ENCODE measurements at places on chromosomes 1 and 21.

DNA sequence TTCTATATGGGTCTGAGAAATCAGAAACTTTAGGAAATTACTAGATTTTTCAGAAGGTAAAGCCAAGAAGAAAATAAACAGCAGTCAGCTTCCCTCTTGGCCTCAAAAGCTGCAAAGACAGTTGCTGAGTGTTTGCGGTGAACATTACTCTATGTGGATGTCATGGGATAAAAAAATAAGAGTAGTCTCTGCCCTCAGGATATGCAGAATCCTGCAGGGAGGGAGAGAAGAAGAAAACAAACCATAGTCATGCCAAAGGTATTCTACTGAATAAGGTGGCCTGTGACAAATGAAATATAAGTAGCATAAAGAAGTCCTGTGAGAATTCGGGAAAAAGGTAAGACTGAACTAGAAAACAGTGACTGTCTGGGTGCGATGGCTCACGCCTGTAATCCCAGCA lies 19.0 kb downstream of the YARS1 start:
- no peak for DNase-seq

- peak; percentile 79 for DNase-seq
These were observed 111.7 kb upstream of the IRF2BP2 start for GRCh38 chr1:234721476-234722269.

DNA sequence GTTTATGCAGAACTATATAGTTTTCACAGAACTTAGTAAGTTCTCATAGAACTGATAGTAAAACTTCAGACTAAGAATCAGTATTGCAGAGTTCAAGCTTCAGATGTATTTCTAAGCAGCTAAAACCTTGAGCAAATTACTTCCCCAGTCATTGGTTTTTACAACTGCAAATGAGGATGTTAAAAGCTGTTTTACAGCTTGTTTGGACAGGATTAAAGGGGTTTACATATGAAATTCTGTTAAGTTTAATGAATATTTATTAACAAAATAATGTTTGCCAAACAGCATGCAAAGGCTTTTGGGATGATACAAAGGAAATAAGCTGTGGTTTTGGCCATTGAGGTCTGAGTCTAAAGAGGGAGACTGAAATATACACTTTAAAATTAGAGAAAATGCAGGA lies 39.1 kb downstream of the CRB1 start:
- DNase-seq = no peak

DNA sequence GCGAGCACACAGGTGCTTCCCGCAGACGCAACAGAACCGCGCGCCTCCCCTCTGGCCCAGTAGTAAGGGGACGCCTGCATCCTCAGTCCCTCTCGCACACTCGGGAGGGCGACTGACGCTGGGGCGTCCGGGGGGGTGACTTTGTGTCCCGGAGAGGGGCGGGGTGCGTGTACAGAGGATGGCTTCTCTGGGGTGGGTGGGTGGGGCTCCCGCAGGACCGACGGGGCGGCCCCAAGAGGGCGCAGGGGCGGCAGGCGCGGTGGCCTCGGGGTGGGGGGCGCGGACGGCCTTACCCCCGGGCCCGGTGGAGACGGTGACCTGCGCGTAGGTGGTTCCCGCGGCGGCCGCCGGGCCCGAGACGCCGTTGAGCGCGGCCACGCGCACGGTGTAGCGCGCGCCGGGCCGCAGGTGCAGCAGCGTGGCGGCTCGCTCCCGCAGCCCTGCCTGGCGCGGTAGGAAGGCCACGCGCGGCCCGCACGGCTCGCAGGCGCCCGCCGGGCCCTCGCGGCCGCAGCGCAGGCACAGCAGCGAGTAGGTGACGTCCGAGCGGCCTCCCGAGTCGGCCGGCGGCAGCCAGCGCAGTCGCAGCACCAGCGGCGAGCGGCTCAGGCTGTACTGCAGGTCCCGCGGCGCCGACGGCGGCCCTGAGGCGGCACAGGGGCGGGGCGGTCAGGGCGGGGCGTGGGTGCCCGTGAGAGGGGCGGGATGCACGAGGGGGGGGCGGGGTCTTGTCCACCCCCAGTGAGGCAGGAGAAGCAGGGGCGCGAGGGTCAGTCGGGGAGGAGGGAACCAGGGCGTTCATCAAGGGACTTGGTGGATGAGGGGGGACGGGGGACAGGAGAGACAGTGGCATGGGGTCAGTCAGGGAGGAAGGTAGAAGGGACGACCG lies 12.1 kb downstream of the EPHA10 start:
- no peak for DNase-seq

DNA sequence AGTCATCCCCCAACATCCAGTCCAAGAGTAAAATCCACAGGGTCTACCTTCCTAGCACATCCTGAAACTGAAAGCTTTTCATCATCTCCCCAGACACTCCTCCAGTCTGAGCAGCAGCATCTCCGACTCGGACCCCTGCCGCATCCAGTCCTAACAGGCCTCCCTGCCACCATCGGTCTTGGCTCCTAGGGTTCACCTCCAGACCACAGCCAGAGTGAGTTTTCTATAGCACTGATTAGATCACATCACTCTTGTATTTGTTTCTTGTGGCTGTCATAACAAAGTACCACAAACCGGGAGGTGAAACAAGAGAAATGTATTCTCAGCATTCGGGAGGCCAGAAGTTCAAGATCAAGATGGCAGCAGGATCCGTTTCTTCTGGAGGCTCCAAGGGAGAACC lies 187.8 kb downstream of the TOMM20 start:
- no peak for DNase-seq

DNA sequence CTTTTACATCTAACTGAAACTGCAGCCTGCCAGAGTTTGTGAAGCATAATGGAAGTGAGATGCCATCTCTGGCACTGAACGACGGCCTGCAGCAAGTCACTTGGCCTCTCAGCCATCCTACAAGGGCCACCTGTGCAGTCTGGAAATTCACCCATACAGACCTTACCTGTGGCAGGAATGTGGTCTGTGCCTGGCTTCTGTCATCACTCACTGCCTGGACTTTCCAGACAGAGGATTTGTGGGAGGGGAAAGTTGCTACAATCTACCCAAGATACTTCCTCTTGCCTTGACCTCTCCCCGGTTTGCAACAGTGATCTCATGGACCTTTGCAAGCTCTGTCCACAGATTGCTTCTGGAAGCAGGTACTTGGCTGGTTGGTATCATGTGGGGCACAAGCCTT lies 58.4 kb upstream of the ATP1B1 start:
- DNase-seq = no peak

DNA sequence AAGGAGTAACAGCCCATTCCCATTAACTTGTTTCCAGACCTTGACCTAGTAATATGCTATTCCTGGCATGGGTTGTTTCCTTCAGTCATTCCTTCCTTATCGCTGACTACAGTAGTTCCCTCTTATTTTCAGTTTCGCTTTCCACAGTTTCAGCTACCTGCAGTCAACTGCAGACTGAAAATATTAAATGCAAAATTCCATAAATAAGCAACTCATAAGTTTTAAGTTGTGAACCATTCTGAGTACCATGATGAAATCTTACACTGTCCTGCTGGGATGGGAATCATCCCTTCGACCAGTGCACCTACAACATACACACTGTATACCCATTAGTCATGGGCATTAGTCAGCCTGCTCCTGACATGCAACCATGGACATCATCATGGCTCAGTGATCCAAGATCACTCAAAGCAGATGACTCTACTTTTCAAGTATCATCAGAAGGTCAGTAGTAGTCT lies 66.7 kb downstream of the CCDC30 start:
- DNase-seq = peak; percentile 35

- DNase-seq = no peak
These were observed 20.4 kb upstream of the FMOD start for GRCh38 chr1:203371288-203371687.

DNA sequence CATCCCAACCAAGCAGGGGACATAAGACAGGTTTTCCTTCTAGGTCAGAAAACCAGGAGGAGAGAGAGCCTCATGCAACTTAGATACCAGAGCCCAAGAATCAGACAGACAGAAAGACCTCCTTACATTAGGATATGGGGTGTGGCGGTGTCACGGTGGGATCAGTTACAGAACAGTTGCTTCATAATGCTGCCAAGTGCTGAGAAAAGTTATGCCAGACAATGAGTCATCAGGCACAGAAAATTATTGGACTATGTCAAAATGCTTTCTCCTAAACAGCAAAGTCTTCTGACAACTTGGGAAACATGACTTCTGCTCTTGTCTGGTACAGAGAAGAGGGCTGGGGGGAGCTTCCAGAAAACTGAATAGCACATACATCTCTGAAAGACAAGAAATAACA lies 1120.2 kb upstream of the TMPRSS15 start:
- no peak for DNase-seq

DNA sequence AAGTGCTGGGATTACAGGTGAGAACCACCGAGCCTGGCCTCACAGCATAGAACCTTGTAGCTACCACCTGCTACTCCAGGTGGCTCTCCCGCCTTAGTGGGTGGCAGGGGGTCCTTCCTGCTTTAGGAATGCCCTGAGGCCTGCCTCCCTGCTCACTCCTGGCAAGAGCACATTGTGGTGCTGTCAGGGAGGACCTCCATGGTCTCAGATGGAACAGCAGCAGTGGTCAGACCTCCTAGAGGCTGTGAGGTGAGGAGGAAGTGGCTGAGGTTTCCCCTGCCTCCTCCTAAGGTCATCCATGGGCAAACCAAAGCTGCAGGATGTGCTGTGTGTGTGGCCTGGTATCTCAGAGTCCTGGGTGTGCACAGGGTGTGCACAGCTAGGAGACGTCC lies 6.7 kb downstream of the SOX13 start:
- DNase-seq = no peak

- DNase-seq = no peak
These were observed 27.9 kb upstream of the AGO1 start for GRCh38 chr1:35854989-35855700.

GRCh38 chr1:177864538-177865305 lies 105.1 kb downstream of the SEC16B start:
- no peak for DNase-seq

- DNase-seq = no peak
These were observed 16.8 kb downstream of the RAP1GAP start for GRCh38 chr1:21652101-21652936.

DNA sequence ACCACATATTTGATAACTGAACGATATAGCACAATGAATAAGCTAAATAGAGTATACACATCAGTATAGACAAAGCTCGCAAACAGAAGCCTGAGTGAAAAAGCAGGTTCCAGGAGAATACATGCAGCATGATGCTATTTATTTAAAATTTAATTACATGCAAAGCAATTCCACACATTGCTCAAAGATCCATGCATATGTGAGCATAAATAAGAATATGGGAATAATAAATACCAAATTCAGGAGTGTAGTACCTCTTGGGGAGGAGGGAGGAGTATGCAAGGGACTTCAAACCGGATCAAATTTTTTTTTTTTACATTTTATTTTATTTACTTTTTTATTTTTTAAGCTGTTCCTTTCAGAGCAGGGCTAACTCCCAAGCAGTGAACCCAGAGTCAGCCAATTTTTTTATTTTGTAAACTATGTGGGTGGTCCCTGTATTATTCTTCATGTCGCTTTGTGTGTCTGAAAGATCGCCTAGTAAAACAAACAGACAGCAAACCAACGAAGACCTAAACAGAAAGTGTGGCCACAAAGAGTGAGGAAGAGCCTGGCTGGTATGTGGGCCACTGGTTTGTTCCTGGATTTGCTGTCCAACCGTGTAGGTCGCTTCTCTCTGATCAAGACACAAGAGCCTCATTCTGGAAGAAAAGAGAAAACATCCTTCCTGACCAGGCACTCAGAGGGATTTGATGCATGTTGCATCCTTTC lies 4.2 kb upstream of the SHISAL2A start:
- DNase-seq = no peak

Measured in GM04504 (cell line).